Gastroesophageal sphincter (tissue), 4 donors: ENCODE measurements at places on chromosomes 6 and 20. TPM values are rescaled to one million over a fixed set of nuclear protein-coding genes. Genes with fewer than 3 reads are reported as not detected.

The VWA7 gene
- 0.47 TPM for total RNA-seq

GRCh38 chr6:157333956-157334355 is 10.6 kb upstream of the TMEM242 start:
- no peak for ATAC-seq

GRCh38 chr20:62872184-62872847 is 10.7 kb upstream of the TCFL5 start:
- no peak for ATAC-seq

DNA sequence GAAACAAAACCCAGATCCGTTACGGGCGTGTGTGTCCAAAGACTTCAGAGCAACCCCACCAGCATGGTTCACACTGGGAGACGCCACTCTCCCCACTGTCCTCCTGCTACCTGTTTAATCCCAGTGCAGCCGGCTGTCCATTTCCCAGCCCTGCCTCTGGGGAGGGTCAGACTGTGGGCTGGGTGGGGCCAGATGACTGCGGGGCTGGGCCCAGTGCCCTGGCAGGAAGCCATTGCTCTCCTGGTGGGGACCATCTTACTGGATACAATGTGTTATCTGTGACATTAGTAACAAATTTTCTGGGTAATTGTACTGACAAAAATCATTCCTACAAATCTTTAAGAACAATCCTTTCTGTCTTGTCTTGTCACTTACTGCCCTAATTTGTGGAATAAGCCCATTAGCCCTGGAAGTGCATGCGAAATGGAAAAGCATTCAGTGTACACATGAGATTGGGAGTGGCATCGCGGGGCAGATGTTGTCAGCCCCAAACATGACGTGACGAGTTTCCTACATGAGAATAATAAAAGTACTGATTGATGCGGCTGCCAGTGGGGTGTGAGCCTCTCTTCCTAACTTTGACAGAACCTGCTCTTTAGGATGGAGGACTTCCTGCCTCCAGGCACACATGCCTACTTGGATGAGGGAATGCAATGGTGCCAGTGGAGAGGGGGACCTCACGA is 37.9 kb upstream of the PCMTD2 start:
- ATAC-seq = no peak

GRCh38 chr6:25660512-25660911 is 8.5 kb downstream of the SCGN start:
- no peak for ATAC-seq

GRCh38 chr6:111846066-111846465 is 27.2 kb downstream of the FYN start:
- no peak for ATAC-seq

- ATAC-seq = no peak
Measured at GRCh38 chr6:21161707-21162106, 431.8 kb upstream of the SOX4 start.

DNA sequence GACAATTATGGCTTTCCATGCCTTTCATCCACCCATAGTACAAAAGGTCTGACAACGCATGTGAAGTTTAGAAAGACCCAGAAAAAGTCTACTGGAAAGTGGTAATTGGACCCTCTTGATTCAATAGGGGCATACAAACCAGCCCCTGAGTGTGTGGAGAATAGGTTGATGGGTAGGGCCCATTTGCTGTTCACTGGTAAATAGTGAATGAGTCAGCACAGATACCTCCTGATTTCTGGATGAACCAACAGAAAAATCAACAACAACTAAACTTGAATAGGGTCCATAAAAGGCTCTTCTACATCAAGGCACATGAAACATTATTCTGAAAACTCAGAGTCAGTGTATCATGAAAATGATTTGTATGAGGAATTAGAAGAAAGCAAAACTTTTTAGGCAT is 235.4 kb upstream of the SLC35B3 start:
- ATAC-seq = no peak

- no peak for ATAC-seq
Measured at GRCh38 chr6:148128014-148128730, 214.5 kb upstream of the SASH1 start.

The ACTL10 gene
- 1.9 TPM for total RNA-seq

The ARMC2 gene
- 2.8 TPM for total RNA-seq

- ATAC-seq = peak; percentile 63
Measured at GRCh38 chr6:10545482-10545881, 24.3 kb downstream of the GCNT2 start.

The TGM2 gene
- total RNA-seq = 163 TPM

GRCh38 chr6:15793288-15793687 is 130.5 kb upstream of the DTNBP1 start:
- no peak for ATAC-seq

DNA sequence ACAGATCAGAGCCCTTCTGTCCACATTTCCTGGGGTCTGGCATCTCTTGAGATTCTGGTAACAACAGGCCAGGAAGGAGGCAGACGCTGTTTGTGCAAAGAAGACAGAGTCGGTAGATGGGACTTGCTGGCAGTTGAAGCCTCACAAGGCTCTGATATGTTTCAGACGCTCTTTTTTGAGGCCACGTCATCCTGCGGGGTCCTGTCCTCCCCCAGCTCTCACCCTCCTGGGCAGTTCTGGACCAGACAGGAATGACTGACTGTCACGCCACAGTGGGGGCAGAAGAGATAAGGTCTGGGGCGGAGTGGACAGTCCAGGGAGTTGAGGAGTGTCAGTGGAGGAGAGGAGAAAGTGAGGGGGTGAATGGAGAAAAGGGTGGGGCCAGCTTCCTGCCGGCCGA is 87.1 kb upstream of the SULF2 start:
- ATAC-seq = no peak

- no peak for ATAC-seq
Measured at GRCh38 chr6:46790355-46790874, 2.8 kb upstream of the MEP1A start.

The IPCEF1 gene
- total RNA-seq = 1.2 TPM

DNA sequence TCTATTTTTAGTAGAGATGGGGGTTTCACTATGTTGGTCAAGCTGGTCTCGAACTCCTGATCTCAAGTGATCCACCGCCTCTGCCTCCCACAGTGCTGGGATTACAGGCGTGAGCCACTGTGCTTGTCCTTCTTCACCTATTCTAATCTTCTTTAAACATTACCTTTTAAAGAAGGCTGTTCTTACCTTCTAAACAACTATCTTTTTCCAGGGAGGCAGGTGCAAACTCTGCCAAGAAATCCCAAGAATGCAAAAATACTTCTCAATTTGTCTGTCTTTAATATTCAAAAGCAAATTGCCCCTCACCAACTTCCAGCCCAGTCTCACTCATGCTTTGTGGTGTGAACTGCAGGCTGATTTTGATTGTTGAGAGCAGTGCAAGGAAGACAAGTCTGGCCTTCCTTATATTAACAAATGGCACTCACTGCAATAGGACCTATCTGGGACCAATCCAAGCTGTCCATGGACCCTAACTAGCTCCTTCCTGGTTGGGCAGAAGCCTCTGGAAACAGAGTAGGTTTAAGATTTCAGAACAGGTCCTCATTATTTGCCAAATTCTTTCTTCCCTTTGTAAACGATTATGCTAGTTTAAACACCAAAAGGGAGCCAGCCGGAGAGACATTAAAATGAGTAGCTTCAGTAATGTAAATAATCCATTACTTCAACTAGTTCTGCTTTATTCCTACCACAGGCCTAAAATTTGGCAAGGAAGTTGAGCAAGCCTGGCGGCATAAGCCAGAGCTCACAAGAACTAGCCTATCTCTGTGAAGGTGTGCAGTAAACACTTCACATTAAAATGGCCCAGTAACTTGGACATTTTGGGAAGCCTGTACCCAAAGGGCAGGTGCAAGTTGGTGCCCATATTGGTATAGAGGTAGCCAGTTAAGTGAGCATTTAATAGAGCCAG is 1.6 kb downstream of the SCAND1 start:
- ATAC-seq = no peak

The MTHFD1L gene
- total RNA-seq = 1.7 TPM

GRCh38 chr20:3223994-3224680 is 14.8 kb downstream of the ITPA start:
- no peak for ATAC-seq

The RNF182 gene
- total RNA-seq = 0.16 TPM

DNA sequence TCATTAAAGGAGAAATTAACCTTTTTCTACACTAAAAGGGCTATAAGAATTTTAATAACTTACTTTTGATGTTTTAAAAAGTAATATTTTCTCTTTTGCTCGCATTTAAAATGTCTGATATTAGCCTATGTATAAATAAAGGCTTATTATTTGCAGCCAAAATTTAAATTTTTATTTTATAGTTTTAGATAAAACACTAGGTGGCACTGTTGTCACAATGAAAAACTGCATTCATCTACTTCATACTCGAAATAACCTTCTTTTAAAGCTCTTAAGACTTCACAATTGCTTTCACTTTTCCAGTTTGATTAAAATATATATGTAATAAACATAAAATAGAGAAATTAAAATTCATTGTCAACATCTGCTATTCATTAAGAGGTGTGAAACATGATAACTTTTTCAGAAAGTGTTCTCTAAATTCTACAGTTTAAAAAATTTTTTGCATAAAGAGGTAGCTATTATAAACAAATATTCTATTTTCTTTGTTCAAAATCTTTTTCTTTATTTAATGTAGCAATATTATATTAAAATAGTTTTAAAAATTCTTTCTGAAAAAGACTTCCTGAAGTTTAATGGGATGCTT is 78.8 kb upstream of the DEFB112 start:
- ATAC-seq = no peak

DNA sequence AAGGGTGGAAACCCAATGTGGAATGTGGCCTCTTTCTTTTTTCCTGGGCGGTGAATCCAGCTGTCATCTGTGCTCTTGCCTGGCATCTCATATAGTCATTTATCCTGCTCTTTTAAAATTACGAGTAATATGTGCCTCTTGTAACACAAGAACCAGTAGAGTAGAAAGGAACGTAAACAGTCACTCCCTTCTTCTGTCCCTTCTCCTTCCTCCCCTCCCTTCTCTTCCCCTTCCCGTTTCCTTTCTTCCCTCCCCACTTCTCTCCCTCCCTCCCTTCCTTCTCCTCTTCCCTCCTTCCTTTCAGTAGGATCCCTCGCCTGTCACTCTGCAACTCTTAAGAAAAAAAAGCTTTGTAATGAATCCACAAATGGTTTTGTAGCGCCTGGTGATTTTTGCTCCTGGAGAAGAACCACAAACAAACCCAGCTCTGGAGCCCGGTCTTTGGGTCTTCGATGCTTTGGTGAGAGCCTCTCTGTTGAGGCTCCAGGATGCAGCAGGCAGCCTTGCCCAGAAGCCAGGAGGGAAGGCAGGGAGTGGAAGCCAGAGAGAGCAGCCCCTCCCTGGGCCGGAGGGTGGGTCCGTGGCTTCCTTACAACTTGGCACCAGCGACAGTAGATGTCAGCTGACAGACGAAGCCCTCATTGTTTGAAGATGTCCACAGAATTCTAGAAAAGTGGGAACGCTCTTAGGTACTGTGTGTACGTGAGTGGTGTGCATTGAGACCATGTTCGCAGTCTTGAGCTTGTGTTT is 15.0 kb downstream of the DUSP22 start:
- no peak for ATAC-seq

The ULBP1 gene
- total RNA-seq = 0.27 TPM

The OPRM1 gene
- total RNA-seq = not detected

- ATAC-seq = no peak
Measured at GRCh38 chr6:165704045-165704748, 41.2 kb upstream of the PDE10A start.

DNA sequence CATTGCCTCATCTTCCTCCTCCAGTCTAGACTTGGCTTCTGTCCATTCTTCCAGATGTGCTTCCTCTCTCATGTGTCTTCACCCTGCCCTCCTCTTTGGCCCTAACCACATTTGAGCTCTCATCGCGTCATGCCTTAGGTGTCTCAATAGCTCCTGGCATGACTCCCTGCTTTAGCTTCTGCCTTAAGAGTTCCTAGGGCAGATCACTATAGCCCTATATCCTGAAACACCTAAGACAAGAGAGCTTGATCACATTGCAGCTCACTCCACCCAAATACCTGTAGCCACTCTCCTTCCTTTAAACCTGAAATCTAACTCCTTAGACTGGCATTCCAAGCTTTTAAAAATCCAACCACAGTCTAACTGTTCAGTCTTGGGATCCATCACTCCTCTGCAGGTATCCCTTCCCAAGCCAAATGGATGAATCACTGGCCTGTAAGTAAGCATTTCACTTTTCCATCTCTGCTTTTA is 69.0 kb upstream of the STXBP5 start:
- ATAC-seq = no peak

The SEMG1 gene
- not detected for total RNA-seq

DNA sequence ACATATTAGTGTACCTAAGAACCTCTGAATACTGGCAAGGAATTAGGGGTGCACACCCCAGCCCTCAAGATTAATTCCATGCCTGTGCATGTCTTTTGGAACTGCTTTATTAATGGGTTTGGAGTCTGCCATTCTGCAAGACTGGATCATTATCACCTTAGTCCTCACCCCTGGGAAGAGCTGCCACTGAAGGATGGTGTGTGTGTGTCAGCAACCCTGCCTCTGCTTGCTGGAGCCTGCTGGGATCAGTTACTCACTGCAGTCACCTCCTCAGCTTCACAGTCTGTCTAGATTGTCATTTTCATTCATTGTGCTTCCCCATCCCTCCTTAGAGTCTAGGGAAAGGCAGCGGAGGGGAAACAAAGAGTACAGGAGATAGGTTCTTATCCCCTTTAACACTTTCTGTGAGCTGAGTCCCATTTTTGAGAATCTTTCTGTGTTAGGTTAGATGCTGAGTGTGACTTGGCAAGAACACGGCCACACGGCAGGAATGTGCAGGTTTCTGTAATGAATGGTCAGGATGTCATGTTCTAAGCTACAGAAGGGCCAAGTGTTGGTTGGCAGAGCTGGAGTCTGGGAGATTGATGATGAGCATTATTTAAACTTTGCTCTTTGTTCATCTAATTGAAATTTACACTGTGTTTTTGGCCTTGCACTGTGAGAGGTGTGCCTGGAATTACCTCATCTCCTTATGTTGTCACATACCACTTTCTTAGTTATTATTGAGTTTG is 21.1 kb downstream of the GHRH start:
- no peak for ATAC-seq

The RNF39 gene
- total RNA-seq = not detected

The BANF2 gene
- not detected for total RNA-seq

DNA sequence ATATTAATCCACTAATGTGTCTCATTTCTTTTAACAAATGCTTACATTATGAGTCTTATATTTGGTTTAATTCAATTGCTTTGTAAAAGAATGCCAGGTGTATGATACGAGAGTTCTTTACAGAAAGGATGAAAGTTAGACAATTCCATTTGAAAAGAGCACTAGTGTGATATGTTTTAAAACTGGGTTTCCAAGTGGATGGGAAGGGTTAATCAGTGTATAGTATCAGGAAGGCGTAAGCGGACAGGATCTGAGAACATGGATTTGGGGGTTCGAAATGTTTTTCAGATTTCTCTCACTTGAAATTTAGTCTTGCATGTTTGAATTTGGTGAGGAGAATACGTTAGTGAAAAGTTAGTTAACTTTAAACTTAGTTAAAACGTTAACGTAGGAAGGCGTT is 2.6 kb downstream of the FOXO3 start:
- ATAC-seq = no peak

- ATAC-seq = no peak
Measured at GRCh38 chr6:81228912-81229555, 523.4 kb downstream of the TENT5A start.

DNA sequence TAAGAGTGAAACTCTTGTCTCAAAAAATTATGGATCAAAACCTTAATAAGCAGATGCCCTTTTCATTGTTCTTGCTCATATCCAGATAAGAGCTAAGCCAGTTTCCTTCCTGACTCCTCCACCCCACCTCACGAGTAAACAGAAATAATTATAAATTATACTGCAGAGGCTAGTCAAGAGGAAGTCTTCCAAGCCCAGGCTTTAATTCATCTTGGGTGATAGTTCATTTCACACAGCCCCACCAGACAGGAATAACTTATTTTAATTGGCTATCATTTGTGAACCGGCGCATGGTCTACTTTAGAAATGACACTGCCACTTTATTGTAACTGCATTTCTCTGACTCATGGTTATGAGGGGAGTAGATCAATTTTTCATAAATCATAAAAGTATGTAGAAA is 102.0 kb downstream of the BTBD3 start:
- no peak for ATAC-seq
